ENCODE measurements at places on chromosomes 11 and 22. TPM values are rescaled to one million over a fixed set of nuclear protein-coding genes. Genes with fewer than 3 reads are reported as not detected.

DNA sequence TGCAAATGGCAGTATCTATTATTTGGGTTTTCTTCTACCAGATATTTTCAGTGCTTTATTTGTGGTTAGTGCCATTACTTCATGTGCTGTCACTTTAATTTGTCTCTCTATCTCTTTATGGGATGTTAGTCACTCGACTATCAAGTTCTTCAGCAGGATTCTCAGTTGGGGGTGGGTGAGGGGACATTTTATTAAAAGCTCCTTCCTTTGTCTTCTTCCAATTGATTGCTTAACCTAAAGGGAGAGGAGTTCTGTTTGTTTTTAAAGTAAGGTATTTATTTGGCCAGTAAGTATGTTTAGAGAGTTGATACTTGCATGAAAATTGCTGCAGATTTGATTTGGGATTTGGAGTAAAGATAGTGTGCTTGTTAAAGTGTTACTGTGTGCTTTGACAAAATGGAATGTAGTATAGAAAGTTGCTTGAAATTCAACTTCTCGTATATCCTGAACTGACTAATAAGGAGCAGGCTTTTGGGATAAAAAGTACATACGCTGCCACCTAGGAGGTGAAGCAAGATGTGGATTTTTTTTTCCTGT is 10.3 kb downstream of the YAP1 start:
- DNase-seq: no peak

- no peak for DNase-seq
These were observed 76.6 kb upstream of the PRR5 start for GRCh38 chr22:44625421-44625760.

DNA sequence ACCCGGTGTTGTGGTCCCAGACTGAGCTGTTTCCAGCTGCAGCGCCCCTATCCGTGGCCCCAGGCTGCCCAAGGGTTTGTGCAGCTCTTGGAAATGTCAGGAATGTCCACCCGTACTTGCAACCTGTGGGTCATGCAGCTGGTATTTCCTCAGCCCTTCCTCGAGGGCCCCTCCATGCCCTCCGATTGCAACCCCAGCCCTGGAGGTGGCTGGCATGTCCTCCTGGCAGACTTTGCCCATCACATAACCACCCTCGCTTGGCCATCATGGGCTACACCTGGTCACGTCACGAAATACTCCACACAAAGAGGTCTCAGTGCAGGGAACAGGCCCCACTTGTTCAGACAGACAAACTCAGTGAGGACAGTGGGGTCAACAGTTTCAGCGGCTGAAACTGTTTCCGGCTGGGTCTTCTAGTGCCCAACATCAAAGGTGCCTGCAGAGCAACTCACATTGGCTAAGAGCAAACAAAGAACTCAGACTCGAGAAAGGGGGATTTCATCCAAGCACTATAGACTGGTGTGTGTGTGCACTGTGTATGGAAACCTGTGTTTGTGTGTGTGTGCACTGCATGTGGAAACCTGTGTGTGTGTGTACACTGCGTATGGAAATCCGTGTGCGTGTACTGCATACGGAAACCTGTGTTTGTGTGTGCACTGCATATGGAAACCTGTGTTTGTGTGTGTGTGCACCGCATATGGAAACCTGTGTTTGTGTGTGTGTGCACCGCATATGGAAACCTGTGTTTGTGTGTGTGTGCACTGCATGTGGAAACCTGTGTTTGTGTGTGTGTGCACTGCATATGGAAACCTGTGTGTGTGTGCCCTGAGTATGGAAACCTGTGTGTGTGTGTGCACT is 72.8 kb upstream of the CCND1 start:
- no peak for DNase-seq

GRCh38 chr11:35118906-35119305 is 20.1 kb upstream of the CD44 start:
- DNase-seq: no peak

GRCh38 chr11:65376138-65376713 is 6.2 kb downstream of the SLC25A45 start:
- DNase-seq: no peak

PLEKHB1 gene
- total RNA-seq: 0.58 TPM

MPEG1 gene
- not detected for total RNA-seq

Data from glomerular endothelial cell (primary cell).